ENCODE measurements at places on chromosomes 7 and 10.

GRCh38 chr10:55001422-55001821 lies 200.4 kb upstream of the PCDH15 start:
- no peak for DNase-seq

GRCh38 chr7:150335774-150336112 lies 5.7 kb downstream of the RARRES2 start:
- no peak for DNase-seq

DNA sequence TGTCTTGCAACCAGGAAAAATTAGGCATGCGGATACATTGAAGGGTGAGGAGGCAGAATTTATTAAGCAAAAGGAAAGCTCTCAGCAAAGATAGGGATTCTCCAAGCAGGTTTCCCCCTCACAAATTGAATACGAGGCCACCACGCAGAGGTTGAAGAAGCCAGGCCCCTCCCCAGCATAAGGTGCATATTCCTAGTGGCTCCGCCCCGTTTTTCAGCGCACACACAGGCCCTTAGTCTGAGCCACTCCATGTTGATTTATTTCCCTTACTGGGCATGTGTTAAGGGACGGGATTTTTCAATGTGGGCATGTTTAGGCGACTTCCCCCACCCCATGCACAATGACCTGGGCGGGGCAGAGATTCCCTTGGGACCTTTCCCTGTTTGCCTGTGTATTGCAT lies 24.9 kb downstream of the PPP2R2D start:
- no peak for DNase-seq

- no peak for DNase-seq
Measured at GRCh38 chr10:536371-536925, 153.0 kb downstream of the DIP2C start.

DNA sequence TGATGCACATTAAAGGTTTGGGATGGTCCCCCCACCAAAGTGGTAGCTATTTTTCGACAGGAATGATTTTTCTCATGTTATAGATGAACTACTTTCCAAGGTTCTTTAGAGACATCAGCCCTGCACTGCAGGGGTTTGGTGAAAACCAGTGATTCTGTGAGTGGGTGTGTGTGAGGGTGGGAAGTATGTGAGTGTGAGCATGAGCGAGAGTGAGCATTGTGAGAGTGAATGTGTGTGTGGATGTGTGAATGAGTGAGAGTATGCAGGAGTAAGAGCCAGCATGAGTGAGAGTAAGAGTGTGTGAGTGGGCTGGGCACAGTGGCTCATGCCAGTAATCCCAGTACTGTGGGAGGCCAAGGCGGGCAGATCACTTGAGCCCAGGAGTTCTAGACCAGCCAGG lies 75.0 kb downstream of the GOLGA7B start:
- no peak for DNase-seq

All from foreskin fibroblast (primary cell).